Colonic mucosa (tissue), 4 donors: ENCODE measurements at places on chromosomes 3 and 15. TPM values are rescaled to one million over a fixed set of nuclear protein-coding genes. Genes with fewer than 3 reads are reported as not detected.

SLC28A1 gene
- not detected for total RNA-seq

EXD1 gene
- not detected for total RNA-seq

NOX5 gene
- 0.05 TPM for total RNA-seq

TCF12 gene
- 76.3 TPM for total RNA-seq

MCF2L2 gene
- 0.25 TPM for total RNA-seq

OR5K2 gene
- not detected for total RNA-seq

ITIH3 gene
- total RNA-seq: 0.32 TPM

ZBBX gene
- not detected for total RNA-seq

FOXL2 gene
- 0.07 TPM for total RNA-seq

NTRK3 gene
- 1.2 TPM for total RNA-seq

ZMAT3 gene
- 12.7 TPM for total RNA-seq

MAP6D1 gene
- 0.98 TPM for total RNA-seq

MME gene
- total RNA-seq: 2.6 TPM

GAP43 gene
- total RNA-seq: 0.54 TPM

P2RY12 gene
- 0.17 TPM for total RNA-seq

OR5K1 gene
- total RNA-seq: not detected

GADL1 gene
- total RNA-seq: not detected

CEMIP gene
- 2.1 TPM for total RNA-seq

BBX gene
- total RNA-seq: 21.5 TPM

- peak; percentile 42 for DNase-seq
Observed at GRCh38 chr3:53196575-53197407, 35.8 kb downstream of the PRKCD start.

DNA sequence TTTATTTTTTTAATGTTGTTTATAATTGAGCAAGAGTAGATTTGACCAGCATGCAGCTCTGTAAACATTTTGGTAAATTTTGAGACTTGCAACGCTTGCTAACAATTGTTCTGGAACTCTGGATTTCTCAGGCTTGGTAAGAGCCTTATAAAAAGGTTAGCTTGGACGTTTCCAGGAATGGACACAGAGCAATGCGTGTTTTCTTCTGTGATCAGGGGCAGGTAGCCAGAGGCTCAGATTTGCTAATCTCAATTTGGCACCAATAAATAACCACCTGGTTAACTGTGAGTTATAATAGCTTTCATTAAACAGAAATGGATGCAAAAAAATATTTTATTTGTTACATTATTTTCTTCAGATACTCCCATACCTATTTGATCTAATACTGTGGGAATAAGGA lies 39.8 kb downstream of the CADM2 start:
- DNase-seq: no peak

- peak; percentile 92 for DNase-seq
Observed at GRCh38 chr3:194003114-194004057, 132.6 kb upstream of the HES1 start.

DNA sequence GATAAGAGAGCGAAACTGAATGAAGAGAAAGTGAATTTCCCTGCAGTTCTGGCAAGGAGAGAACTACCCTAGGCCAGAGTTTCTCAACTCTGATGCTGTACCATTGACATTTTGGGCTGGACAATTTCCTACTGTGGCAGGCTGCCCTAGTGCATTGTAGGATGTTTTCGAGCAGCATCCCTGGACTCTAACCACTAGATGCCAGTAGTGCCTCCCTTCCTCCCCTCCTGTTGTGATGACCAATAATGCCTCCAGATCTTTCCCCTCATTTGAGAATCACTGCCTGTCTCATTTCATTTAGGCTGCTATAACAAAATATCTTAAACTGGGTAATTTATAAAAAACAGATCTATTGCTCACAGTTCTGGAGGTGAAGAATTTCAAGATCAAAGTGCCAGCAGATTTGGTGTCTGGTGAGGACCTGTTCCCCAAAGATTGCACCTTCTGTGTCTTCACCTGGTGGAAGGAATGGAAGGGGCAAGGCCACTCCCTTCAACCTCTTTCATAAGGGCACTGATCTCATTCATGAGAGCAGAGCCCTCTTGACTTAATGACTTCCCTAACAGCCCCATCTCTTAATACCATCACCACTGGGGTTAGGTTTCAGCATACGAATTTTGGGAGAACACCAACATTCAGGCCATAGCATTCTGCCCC lies 188.9 kb upstream of the MEIS2 start:
- DNase-seq: no peak

GRCh38 chr3:43477600-43477999 lies 144.2 kb downstream of the ANO10 start:
- no peak for DNase-seq

- DNase-seq: no peak
Observed at GRCh38 chr3:58625196-58625824, 41.3 kb downstream of the FAM3D start.

- no peak for DNase-seq
Observed at GRCh38 chr3:111548756-111549155, 6.8 kb downstream of the CD96 start.

DNA sequence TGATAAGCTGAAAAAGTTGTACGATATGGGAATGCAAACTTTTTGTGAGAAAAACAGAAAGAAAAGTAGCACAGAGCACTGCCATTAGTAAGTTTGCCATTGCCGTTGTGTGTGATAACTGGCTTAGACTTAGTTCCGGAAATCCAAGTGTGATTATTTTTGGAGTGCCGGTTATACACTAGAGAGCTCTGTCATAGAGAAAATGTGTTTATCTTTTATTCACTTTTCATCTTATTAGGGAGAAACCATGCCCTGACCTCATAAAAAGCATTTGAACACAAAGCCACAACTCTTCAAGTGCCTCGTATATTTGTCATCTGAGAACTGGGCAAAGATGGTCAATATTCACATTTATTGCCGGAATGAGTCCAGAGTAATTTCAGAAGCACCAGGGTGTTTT lies 36.1 kb downstream of the CTDSPL start:
- no peak for DNase-seq

DNA sequence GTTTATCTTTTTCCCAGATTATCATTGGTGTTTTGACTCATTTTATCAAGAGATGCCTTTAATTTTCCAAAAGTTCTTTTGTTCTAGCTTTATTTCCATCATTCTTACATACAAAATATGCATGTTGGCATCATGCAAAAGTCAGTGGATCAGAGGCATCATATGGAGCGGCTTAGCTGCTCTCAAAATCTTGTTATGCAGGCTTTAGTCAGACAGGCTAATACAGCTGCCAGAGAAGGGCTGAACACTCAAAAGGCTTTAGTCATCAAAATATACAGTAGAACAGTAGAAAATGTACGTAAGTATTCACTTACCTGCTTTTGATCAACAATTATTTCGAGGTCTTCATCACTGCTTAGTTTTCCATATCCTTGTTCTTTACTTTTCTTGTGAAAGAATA lies 65.5 kb downstream of the PEX5L start:
- no peak for DNase-seq

DNA sequence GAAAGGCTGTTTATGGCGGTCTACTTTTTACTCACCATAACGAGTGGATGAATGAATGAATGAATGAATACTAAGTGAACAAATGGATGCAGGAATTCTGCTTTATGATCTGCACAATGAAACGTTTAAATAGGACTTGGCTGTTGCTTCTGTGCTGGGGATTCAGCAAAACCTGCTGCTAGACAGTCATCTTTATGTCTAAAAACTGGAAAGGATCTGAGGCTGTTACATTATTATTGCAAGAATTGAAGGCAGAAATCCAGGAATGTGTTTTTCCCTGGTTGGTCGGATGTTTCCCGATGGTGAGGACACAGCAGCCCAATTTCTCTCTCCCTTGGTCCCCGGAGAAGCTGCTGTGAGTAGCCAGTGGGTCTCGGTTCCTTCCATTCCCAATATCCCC lies 94.2 kb downstream of the GABRG3 start:
- no peak for DNase-seq

DNA sequence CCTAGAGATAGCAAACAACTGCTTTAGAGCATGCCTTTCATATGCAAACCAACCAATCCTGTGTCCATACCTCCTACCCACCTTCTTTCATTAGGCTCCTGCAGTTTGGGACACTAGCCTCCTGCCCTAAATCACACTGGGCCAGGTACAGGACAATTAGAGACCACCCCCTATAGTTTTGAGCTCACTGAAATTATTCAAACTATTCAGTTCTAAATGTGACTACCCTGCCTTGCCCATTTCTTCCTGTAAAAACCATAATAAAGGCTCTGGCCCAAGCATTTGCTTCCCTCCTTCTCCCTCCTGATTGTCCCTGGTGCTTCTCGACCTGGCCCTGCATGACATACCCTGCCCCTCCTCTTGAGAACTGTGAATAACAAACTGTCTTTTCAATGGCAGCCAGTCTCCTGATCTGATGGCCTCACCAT lies 31.4 kb upstream of the LRIG1 start:
- no peak for DNase-seq

- DNase-seq: peak; percentile 76
Observed at GRCh38 chr15:57565311-57565710, 26.4 kb upstream of the MYZAP start.

GRCh38 chr3:23706111-23706510 lies 99.6 kb upstream of the UBE2E1 start:
- no peak for DNase-seq

DNA sequence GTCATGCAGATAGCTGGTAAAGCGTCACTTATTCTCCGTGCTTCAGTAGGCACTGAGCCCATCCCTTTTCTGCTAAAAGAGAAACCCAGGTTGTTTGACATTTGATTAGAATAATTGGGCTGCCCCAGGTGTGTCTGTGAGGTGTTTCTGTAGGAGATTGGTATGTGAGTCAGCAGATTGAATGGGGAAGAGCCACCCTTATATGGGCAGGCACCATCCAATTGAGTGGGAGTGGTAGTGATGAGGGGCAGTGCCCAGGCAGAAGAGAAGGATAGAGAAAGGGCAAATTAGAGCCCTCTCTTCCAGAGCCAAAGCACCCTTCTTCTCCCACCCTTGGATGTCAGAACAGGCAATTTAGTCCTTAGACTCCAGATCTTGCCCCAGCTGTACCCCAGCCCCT lies 384.3 kb upstream of the GBE1 start:
- DNase-seq: no peak

DNA sequence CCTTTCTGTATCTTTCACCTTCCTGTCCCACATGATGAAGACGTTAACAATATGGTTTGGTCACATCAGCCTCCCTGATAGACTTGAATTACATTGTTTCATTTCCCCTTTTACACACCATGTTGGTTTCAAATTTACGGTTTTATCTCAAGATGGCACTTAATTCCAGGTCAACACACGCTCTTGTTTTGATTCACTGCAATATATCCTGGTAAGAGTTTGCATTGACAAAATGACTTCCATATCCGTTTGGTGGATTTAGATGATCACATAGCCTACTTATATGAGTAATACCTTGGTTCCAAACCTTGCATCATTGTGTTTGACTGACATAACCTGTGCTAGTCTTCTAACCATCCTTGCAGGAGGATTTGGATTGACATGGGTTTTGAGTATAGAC lies 499.4 kb downstream of the ROBO1 start:
- DNase-seq: no peak

DNA sequence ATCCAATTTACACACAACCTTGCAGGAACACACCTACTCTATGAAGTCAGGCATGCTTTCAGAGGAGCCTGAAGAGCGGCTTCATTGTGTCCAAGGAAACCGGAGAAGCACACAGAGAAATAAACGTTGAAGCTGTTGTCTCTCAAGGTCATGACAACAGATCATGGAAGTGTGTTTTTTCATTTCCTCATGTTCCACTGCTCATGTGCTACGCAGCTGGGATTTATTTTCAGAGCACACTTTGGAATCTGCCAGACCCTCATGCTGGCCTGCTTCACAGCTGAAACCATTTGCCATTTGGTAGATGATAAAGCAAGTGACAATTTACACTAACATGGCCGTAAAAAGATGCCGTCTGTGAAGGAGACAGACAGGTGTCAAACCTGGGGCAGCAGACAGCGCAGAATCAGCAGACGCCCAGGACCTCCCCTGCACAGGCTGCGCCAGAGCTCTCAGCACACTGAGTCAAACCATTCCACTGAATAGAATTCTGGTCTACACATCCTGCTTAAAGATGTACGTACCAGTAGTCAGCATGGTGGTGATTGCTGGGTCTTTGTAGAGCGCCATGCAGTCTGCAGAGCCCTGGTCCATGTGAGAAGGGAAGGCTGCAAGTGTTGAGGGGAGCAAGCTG lies 99.3 kb downstream of the ARNT2 start:
- no peak for DNase-seq

GRCh38 chr15:91891101-91891500 lies 37.6 kb downstream of the SLCO3A1 start:
- no peak for DNase-seq

GRCh38 chr3:24802614-24803013 lies 308.0 kb upstream of the THRB start:
- DNase-seq: no peak

GRCh38 chr15:79673416-79674123 lies 223.2 kb downstream of the MTHFS start:
- DNase-seq: no peak

- no peak for DNase-seq
Observed at GRCh38 chr3:28104896-28105534, 136.4 kb upstream of the CMC1 start.

DNA sequence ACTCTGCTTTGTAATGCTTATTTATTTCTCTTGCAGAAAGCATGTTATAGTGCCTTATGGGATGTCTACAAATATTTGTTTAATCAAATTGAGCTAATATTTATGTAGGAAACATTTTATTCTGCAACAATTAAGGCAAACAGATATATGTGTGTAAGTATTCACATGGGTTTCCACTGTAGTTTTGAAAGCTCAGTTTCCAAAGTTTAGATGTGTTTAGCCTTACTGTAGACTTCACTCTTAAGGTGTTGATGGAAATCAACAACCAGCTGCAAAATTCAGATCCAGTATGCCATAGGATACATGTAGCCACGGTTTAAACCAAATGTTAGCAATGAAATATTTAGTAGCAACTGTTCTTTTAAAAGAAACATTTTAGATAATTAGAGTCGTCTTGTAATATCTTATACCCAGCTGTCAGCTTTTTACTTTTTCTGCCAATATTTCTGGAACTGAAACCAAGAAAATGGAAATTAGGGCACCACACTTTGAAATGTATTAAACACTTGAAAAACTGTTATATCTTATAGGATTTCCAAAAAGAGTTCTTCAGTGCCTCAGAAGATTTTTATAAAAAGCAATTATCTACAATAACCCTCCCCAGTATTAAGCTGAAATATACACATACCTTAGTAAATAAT lies 18.5 kb downstream of the PIK3CA start:
- DNase-seq: no peak

- peak; percentile 46 for DNase-seq
Observed at GRCh38 chr3:189947948-189948723, 172.6 kb downstream of the P3H2 start.

DNA sequence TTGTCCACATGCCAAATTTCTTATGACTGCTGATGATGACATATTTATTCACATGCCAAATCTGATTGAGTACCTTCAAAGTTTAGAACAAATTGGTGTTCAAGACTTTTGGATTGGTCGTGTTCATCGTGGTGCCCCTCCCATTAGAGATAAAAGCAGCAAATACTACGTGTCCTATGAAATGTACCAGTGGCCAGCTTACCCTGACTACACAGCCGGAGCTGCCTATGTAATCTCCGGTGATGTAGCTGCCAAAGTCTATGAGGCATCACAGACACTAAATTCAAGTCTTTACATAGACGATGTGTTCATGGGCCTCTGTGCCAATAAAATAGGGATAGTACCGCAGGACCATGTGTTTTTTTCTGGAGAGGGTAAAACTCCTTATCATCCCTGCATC lies 17.3 kb downstream of the B3GNT5 start:
- DNase-seq: no peak

- no peak for DNase-seq
Observed at GRCh38 chr15:65790694-65791334, 1.3 kb downstream of the DENND4A start.

- no peak for DNase-seq
Observed at GRCh38 chr3:141413801-141414689, 45.7 kb downstream of the ZBTB38 start.

- no peak for DNase-seq
Observed at GRCh38 chr3:169075710-169076109, 587.8 kb downstream of the MECOM start.
